ENCODE measurements at places on chromosomes 11 and 22.

DNA sequence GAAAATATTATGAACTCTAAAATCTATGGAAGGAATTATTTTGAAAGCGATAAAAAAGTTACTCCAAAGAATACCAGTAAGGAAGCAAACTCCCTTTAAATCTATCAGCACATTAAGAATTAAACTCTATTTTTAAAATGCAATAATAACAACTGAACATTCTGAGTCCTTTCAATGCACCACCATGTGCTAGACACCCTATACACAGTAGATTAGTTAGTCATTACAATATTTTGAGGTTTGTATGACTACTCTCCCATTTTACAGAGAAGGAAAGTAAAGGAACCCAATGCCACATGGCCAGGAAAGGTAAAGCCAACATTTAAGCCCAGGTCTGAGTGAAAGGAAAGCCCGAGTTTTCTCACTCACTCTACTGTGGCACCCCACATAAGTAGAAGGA is 17.7 kb downstream of the JAML start:
- no peak for DNase-seq

GRCh38 chr22:27747396-27748221 is 53.9 kb downstream of the MN1 start:
- DNase-seq: no peak

DNA sequence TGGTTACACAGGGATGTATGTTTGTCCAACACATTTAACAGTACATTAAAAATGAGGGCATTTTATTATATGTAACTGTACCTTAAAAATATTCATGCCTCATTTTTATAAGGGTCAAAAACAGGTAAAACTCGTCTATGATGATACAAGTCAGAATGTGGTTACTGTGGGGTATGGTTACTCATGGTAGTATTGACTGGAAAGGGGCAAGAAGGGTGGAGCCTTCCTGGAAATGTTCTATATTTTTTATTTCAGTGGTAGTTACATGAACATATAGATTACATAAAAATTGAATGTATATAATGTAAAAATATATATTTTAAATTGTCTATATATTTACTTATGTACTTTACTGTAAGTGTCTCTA is 99.8 kb downstream of the STIM1 start:
- no peak for DNase-seq

- DNase-seq: no peak
Measured at GRCh38 chr11:15622231-15622890, 507.6 kb downstream of the INSC start.

DNA sequence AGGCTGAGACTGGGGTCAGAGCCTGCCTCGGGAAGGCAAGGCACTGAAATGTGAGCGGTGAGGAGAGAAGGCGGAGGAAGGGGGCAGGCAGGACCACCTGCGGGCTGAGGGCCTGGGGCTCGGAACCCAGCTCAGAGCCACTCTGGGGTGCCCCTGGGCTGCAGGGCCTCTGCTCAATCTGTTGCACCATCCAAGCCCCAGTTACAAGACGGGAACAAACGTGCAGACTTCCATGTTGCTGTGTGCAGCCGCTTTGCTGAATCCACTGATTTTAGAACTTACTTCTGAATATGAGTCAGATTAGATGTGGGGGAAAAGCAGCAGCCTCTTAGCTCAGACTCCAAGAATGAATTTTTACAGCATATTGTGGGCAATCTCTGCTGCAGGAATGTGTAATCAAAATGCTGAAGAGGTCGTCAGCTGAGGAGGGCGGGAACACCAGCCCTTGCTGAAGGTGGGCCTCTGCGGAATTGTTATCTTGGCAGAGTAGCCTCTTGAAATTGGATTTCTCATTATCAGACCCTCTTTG is 21.6 kb downstream of the PARVG start:
- no peak for DNase-seq

- no peak for DNase-seq
Measured at GRCh38 chr11:45527898-45528297, 137.5 kb downstream of the CHST1 start.

GRCh38 chr11:1760351-1761109 is 3.2 kb downstream of the CTSD start:
- no peak for DNase-seq

- no peak for DNase-seq
Measured at GRCh38 chr22:17314487-17314886, 54.8 kb upstream of the CECR2 start.

All from BE2C (cell line).